ENCODE measurements at places on chromosomes 5 and 9.
A peak's percentile ranks its signal among the peaks of the same experiment; 100 is the strongest.

DNA sequence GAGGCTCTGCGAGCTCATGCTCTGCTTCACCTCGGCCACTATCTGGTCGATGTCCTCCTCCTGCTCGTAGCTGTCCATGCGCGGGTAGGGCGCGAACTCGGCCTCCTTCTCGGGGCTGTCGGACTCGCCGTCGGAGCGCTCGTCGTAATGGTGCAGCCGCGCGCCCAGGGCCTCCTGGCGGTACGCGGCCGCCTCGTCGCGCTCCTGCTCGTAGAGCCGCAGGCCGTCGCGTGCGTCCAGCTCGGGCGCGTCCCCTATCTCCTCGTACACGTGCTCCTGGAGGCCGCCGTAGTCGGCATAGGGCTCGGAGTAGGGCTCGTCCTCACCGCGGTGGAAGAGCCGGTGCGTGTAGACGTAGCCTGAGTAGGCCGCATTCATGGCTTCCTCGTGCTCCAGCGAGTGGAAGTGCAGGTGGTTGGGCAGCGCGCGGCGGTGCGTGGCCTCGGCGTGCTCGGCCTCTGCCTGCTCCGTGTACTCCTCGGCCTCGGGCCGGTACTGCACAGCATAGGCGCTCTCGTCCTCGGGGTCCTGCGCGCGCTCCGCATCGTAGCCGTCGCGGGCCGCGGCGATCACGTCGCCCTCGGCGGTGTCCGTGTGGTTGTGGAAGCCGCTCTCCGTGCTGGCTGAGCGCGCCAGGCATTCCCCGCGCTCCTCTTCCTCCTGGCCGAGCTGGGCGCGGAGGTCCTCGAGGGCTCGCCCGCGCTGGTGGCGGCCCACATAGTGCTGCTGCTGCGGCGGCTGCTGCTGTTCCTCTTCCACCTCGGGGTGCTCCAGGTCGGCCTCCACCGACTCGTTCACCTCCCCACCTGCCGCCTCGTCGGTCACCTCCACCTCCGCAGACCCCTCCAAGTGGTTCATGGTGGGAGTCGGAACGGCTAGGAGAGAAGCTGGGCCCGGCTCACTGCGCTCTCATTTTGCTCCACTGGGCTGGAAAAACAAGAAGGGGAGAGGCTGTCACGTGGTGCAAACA is 155.5 kb downstream of the APBA1 start:
- peak; percentile 69 for DNase-seq

DNA sequence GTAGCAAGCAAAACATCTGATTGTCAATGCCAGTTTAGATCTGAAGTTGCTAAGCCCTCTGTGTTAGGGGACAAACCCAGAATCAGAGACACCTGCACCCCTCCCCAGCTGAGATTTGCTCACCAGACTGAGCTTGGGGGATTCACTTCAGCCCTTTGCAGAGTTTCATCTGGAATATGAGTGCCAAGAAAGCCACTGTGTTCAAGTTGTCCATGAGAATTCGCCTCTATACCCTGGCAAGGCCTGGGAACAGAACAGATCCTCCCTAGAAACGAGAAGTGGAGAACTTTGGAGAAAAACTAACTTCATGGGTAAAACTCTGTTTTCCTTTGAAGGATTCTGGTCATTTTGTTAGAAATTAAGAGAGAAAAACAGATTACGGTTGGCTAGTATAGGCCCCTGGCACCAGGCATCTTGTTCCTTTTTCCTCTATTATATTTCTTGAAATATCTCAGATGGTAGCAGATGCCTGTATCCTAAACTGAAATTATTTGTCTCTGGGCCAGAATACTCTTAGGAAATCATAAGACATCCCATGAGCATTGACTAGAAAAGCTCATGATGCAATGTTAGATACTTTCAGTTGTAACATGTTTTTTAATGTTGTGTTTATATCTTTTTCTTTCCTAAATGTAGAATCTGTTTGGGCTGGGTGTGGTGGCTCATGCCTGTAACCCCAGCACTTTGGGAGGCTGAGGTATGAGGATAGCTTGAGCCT is 64.4 kb downstream of the SNX18 start:
- DNase-seq = no peak

GRCh38 chr9:93488244-93488643 is 34.9 kb upstream of the FAM120AOS start:
- no peak for DNase-seq

DNA sequence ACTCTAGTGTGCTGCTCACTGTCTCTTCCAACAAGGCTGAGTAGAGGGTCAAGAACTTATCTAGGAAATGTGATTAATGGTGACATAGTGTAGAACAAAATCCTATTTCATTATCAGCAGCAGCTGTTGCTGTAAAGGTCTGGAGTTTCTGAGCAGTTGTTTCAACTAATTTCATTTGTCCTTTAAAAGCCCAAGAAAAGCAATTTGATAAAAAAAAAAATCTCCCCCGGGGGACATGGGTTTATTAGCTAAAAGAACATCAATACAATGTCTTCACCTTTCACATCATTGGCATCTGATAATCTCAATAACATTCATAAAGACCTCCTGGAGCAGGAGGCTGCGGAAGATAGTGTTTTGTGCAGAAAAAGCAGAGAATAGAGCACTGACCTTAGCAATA is 468.1 kb downstream of the KCTD16 start:
- DNase-seq = no peak

DNA sequence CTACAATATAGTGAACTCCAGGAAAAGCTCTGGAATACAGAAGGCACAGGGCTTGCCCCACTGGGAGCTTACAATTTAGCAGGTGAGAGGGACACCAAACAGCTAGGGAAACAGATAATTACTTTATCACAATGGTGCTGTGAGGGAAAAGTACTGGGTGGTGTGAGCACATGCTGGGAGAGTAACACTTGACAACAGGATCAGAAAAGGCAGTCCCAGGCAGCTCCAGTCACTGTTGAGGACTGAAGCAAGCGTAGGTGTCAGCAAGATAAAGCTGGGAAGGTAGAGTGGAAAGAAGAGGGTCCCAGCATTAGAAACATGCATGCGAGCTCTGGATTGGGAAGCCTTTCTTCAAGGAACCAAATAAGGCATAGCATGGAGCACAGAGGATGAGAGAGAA is 296.0 kb downstream of the ATPSCKMT start:
- DNase-seq = no peak

DNA sequence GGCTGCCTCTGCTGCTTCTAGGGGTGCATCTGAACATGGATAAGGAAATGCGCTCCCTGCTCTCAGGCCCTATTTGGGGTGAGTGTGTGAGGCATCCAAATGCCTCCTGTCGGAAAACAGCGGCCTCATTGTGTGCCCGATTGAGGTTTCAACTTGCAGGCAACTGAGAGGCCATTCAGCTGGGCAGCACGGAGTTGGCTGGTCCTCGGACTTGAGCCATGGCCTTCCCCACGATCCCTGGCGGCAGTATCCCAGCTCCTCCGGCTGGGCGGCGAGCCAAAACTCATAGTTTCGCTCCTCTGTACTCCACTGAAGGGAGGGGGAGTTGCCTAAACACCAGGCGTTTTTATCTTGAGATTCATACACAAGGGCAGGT is 597.3 kb upstream of the SGCD start:
- DNase-seq = no peak

- no peak for DNase-seq
These were observed 82.1 kb upstream of the MOCS2 start for GRCh38 chr5:53191548-53192165.

GRCh38 chr5:142542906-142543305 is 143.0 kb downstream of the FGF1 start:
- peak; percentile 33 for DNase-seq

DNA sequence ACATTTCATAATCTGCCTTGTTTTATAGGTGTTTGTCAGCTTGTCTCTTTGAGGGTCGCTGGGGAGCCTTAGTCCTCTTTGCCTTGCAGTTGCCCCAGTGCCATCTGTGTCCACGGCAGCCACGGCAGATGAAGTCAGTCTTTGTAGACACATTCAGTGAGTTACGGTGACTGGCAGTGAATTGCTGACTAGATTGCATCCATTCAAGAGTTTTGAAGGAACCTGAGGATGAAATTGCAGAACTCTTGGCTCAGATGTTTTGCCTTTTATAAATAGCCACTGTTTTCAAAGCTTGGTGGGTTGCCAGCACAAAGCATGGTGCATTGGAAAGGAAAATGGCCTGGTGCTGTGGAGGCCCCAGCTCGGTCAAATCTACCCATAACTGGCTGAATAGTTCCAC is 125.6 kb downstream of the TRIO start:
- DNase-seq = no peak

DNA sequence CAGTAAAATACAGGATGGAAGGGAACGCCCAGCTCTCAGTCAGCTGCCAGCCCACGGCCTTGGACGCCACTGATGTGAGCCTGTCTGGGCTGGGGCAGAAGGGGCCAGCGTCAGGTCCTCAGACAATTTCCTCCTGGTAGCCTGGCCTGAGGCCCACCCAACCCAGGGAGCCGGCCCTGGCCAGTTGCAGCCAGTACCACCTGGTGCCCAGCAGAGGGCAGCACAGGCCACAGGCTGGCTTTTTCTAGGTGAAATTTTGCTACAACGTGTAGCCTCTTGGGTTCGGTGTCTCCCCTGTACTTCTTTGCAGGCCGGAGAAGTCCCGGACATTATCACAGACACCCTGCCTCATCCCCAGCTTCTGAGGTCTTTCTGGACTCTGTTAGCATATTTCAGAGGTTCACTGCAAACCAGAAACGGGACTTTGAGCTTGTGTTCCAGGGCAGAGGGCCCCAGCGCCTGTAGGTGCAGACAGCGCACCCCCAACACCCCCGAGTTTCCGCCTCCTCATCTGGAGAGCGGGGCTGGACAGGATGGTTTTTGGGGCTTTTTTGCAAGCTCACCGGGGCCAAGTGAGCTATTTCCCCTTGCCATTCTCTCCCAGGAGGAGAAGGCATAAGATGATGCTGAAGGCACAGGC is 45.9 kb upstream of the KCNMB1 start:
- peak; percentile 91 for DNase-seq

DNA sequence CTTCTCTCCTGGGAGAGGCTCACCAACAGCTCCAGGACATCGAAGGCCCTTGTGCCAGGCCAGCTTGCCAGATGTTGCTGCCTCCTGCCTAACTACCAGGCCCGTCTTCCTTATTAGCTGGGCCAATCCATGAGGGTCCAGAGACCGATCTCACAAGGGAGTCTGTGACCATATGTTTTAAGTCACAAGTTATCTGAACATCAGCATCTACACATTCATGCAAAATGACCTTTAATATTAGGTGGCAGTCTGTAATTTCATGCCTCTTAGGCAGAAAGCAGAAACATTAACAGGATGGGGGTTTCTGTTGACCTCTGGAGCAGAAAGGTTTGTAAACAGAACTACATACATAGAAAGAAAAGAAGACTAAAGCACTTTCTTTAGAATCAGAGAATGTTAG is 75.1 kb upstream of the SLC25A51 start:
- DNase-seq = no peak

- no peak for DNase-seq
These were observed 1.8 kb upstream of the ADCY2 start for GRCh38 chr5:7393921-7394799.

DNA sequence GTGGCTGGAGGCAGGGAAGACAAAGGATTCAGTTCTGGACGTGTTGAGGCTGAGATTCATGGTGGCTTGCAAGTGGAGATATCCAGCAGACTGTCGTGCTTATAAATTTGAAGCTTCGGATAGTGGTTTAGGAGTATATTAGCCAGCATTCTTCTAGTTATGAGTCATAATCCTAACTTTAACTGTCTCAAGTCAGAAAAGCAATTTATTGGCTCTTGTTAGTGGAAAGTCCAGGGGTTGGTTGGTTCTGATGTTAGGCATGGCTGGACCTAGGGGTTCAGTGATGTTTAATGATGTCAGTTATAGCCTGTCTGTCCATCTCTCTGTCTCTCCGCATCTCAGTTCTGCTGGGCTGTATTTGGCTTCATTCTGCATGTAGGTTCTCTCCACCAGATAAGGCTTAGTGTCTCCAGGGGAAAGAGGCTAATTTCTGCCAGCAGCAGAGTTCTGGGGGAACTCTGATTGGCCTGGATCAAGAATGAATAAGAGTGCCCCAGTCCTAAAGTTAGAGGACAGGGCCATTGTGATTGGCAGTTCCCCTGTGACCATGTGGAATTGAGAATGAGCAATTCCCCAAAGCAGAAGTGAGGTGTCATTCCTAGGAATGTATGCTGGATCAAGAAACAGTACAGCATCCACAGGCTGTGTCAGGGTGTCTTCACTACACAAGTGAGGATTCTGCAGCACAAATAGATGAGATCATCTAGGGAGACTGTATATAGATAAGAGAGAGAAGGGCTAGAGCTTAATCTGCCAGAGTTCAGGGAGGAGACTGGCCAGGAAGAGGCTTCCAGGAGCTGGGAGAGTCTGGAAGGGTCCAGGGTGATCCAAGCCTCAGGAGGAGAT is 72.9 kb upstream of the SHB start:
- no peak for DNase-seq

DNA sequence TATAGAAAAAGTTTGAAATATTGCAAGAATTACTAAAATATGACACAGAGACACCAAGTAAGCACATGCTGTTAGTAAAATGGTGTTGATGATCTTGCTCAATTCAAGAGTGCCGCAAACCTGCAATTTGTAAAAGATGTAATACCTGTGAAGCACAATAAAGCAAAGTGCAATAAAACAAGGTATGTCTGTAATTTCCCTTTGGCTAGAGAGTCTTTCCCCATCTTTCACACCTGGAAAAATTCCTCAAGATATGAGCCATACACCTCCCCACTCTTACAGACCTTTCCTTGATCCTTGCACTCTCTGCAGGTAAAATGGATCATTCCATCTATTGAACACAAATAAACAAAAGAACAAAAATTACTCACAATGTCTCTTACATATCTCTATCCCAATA is 597.8 kb downstream of the EFNA5 start:
- DNase-seq = no peak

DNA sequence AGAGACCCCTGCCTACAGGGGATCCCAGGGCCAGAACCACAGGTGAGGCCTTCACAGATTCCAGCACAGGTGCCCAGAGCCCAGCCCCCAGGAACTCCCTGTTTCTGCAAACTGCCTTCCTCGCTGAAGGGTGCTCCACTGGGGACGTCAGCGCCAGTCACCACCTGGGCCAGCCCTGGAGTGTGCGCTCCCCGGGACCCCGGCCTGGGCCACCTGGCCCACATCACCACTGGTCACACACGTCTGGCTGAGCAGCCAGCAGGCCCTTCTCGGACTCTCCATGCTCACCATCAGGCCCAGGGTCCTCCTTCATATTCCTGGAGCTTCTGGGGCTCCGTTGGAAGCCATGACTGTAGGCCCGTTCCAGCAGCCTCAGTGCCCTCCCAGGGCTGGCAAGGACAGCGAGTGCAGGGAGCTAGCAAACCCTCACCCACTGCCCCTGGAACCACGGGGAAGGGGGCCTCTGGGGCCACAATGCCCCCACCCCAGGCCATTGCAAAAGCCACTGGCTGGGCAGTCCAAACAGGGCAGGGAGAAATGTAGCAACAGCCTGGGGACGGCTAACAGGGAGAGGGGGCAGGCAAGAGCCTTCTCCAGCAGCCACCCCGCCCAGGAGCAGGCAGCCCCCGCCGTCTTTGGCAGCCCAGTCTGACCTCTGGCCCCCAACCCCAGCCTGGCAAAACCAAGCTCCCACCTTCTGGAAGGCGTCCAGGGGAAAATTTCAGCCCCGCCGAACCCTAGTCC is 1.3 kb downstream of the AGPAT2 start:
- no peak for DNase-seq

DNA sequence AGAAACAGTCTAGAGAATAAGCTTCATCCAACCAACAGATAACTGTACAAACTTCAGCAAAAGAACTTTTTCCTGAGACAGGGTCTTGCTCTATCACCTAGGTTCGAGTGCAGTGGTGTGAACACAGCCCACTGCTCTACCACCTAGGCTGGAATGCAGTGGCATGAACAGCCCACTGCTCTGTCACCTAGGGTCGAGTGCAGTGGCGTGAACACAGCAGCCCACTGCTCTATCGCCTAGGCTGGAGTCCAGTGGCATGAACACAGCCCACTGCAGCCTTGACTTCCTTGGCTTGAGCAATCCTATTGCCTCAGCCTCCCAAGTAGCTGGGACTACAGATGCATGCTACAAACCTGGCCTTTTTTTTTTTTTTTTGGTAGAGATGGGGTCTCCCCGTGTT is 43.4 kb downstream of the ERMP1 start:
- DNase-seq = no peak
